ENCODE measurements at places on chromosomes 3 and 15. TPM values are rescaled to one million over a fixed set of nuclear protein-coding genes. Genes with fewer than 3 reads are reported as not detected.

Gene CTDSPL
- 17.2 TPM for total RNA-seq

Gene IQCF5
- not detected for total RNA-seq

DNA sequence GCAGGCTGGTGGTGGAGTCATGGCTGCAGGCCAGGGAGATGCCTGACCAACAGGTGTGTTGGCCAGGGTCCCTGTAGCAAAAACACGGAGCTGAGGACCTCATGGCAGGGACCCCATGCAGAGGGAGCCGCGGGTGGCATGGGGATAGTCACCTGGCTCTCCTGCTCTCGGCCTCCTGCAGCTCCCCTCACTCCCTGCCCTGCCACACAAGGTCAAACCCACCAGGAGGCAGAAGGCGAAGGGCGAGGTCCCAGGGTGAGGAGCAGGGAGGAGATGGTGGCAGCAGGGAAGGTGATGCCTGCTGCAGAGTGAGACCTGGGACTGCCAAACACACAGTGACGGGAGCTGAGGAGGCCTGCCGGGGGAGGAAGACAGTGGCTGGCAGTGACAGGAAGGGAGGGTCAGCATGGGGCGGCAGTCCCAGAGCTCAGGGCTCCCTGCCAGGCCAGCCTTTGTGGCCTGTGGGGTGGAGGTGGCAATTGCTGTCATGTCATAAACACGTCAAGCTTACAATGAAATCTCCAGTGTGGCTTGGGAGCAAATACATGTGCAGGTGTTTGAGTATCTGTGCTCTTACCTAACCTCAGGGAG is 144.3 kb downstream of the TJP1 start:
- no peaks in the 10 kb centered on the region for H3K27me3 ChIP-seq
- peaks cover 16% of the 10 kb centered on the region for H3K4me1 ChIP-seq
- DNase-seq, result no peak
- H3K27ac ChIP-seq, result no peak overlapping the region
- H3K36me3 ChIP-seq, result no peaks in the 10 kb centered on the region

DNA sequence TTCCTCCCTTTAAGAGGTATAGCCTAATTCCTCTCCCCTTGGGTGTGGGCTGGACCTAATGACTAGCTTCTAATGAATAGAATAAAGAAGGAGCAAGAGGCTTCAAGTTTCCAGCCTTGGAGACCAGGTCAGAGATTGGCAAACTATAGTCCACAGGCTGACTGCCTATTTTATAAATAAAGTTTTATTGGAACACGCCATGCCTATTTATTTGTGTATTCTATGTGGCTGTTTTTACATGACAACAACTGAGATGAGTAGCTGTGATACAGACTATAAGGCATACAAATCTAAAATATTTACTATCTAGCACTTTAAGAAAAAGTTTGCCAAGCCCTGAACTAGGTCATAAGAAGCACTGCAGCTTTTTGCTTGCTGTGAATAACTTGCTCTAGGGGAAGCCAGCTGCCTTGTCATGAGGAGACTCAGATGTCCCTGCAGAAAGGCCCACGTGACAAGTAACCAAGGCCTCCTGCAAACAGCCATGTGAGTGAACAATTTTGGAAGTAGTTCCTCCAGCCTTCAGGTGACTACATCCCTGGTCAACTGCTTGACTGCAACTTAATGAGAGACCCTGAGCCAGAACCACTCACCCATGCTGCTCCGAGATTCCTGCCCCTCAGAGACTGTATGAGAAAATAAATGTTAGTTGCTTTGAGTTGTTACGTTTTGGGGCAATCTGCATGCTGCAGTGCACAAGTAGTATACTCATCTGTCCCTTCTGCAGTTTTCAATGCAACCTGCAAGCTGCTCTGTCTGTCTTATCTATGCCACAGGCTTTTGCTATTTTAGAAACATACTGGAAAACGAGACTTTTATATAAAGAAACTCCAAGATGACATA is 21.1 kb upstream of the MAP3K13 start:
- no peak overlapping the region for H3K4me3 ChIP-seq
- H3K36me3 ChIP-seq, result no peaks in the 10 kb centered on the region
- no peak overlapping the region for H3K27ac ChIP-seq
- peaks cover 13% of the 10 kb centered on the region for H3K4me1 ChIP-seq

- H3K27me3 ChIP-seq, result peaks cover 19% of the 10 kb centered on the region
- no peak for DNase-seq
These were observed 3.9 kb downstream of the GATA2 start for GRCh38 chr3:128488991-128489673.

DNA sequence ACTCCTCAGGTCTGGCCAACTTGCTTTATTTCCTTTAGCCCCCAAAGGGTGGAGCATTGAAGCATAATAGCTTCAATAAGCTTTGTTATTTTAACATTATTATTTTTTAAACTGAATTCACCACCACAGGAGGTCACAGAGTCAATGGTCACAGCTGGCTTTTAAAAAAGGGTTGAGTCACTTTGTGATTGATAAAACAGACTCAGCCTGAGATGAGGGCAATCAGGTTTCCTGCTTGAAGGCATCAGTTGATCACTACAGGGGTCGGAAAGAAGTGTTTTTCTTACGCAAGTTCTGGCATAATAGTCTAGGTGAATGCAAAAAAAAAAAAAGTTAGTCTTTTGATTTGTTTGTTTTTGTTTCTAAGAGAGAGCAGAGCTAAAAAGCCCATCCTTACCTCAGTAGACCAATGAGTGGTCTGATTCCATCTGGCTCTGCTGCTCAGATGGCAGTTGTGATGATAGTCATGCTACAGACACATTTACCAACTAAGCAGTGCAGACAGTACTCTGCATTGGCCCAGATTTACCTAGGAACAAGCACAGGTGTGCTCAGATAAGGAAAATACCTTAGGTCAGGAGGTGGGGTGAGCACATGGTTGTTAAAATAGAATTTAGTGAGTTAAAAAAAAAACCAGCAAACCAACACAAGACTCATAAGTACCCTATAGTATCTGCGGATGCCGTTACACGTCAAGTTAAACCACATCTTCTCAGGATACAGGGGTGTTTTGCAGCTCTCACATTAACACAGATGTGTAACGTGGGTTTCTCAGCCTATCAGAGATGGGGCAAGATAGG is 22.6 kb downstream of the ZNF80 start:
- no peak overlapping the region for H3K4me3 ChIP-seq
- no peaks in the 10 kb centered on the region for H3K4me1 ChIP-seq
- no peaks in the 10 kb centered on the region for H3K36me3 ChIP-seq

DNA sequence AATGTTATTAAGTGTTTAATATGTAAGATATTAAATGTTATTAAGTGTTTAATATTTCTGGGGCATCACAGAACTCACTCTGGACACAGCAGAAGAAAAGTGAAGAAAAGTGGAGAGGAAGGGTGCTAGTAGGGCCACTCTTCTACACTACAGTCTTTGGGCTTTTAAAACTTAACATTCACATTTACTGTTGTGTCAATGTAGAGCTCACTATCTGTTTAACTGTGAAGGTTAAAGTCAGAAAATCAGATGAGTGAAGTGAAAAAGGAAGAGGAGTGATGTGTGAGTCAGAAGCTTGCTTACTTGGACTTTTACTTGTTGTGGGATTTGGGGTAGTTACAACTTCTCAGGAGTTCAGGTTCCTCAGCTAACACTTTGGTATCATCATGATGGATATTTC is 145.3 kb upstream of the DNAJC19 start:
- no peak overlapping the region for H3K27ac ChIP-seq
- H3K27me3 ChIP-seq, result no peaks in the 10 kb centered on the region
- no peaks in the 10 kb centered on the region for H3K36me3 ChIP-seq
- no peak overlapping the region for H3K4me3 ChIP-seq

- no peaks in the 10 kb centered on the region for H3K36me3 ChIP-seq
- H3K4me1 ChIP-seq, result peaks cover 1% of the 10 kb centered on the region
- no peak for DNase-seq
- H3K27me3 ChIP-seq, result peaks cover 4% of the 10 kb centered on the region
These were observed 267.6 kb upstream of the CFAP20DC start for GRCh38 chr3:59317386-59317785.

DNA sequence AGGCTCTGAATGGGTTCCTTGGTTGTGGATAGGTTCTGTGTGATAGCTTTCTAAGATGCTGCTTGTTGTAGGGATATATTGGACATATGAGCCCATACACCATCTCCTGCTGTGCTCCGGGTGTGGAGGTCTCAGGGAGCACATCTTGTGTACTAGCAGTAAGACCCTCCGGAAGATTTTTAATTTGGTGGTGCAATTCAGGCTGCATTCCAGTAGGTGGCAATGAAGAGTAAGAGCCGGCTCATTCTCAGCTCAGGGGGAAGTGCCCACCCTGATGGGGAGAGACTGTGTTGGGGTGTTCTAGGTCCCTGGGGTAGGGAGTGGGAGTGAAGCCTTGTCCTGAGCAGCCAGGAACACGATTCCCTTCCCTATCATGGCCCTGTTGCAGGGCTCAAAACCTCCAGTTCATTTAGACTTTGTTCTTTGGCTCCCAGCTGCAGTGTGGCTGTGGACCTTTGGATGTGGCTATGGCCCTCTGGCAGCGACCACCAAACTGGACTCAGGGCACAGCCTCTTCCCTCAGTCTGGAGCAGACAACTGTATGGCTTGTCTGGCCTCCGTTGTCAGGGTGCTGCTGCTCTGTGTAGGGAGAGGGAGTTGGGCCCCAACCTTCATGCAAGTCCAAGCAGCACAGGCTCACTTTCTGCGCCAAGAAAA is 104.7 kb downstream of the UNC13C start:
- H3K4me1 ChIP-seq, result no peaks in the 10 kb centered on the region
- peak; percentile 34 for DNase-seq
- H3K36me3 ChIP-seq, result no peaks in the 10 kb centered on the region
- H3K27ac ChIP-seq, result no peak overlapping the region
- H3K4me3 ChIP-seq, result no peak overlapping the region
- H3K27me3 ChIP-seq, result no peaks in the 10 kb centered on the region

GRCh38 chr15:43527016-43527801 is 9.8 kb downstream of the MAP1A start:
- no peaks in the 10 kb centered on the region for H3K27me3 ChIP-seq
- no peaks in the 10 kb centered on the region for H3K36me3 ChIP-seq
- H3K27ac ChIP-seq, result no peak overlapping the region
- H3K4me3 ChIP-seq, result no peak overlapping the region
- H3K4me1 ChIP-seq, result no peaks in the 10 kb centered on the region
- no peak for DNase-seq

GRCh38 chr15:53694476-53694874 is 65.0 kb downstream of the WDR72 start:
- H3K4me3 ChIP-seq, result no peak overlapping the region
- DNase-seq, result no peak
- peaks cover 17% of the 10 kb centered on the region for H3K4me1 ChIP-seq

Data from liver (tissue), 10 donors.